AG08395 (cell line): ENCODE measurements at places on chromosomes 13 and 19.

- no peak for DNase-seq
Measured at GRCh38 chr13:94057618-94058186, 421.8 kb downstream of the DCT start.

- no peak for DNase-seq
Measured at GRCh38 chr13:32590266-32590665, 4.0 kb downstream of the PDS5B start.

DNA sequence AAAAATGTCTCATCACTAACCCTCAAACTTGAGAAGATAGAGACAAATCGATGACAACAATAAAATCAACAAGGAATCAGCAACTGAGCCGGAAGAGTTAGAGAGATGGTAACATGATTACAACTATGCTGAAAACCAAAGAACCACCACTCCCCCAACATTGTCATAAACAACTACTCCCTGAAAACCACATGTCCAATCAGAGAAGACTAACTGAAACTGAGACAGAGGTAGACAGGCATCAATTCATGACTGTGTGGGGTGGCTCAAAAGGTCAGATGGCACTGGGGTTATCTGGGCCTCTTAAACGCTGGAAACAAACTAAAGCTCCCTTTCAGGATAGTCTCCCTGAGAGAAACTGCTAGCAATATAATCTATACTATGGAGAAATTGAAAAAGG, 488.8 kb downstream of the KCTD12 start:
- DNase-seq, result no peak

DNA sequence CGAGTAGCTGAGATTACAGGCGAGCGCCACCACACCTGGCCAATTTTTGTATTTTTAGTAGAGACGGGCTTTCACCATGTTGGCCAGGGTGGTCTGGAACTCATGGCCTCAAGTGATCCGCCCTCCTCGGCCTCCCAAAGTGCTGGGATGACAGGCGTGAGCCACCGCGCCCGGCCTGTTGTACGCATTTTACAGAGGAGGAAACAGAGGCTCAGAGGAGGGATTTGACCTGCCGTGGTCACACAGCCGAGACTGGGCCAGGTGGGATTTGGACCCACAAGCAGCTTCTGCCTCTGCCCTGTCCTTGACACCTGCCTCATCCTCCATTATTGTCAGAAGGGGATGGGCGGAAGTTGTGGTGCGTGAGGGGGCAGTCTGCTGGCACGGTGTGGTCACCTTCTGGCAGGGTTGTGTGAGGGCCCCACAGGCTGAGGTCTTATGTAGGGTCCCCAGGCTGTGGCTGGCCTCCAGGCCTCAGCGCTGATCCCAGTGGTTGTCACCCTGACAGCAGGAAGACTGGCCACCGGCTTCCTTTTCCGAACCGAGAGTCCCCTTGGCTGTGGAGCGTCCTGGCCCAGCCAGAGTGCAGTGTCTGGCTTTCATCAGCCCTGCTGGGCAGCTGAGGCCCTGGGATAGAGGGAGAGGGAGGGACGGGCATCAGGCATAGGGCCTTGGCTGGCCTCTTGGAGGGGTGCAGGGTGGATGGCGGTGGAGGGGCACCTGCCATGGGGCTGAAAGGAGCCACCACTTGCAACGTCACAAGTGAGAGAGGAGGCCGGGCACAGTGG, 20.3 kb downstream of the NFIC start:
- DNase-seq, result no peak

DNA sequence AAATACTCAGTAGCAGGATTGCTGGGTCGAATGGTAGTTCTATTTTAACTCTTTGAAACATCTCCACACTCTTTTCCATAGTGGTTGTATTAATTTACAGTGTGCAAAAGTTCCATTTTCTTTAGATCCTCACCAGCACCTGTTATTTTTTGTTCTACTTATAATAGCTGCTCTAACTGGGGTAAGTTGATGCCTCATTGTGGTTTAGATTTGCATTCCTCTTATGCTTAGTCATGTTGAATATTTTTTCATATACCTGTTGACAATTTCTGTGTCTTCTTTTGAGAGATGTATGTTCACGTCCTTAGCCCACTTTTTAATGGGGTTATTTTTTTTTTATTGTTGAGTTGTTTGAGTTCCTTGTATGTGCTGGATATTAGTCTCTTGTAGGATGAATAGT, 144.6 kb downstream of the NBEA start:
- DNase-seq, result no peak

- no peak for DNase-seq
Measured at GRCh38 chr19:38135150-38135998, 88.6 kb downstream of the DPF1 start.
